ENCODE measurements at places on chromosomes 2 and 18. TPM values are rescaled to one million over a fixed set of nuclear protein-coding genes. Genes with fewer than 3 reads are reported as not detected.

GRCh38 chr2:124983595-124983994, 958.5 kb downstream of the CNTNAP5 start:
- H3K27ac ChIP-seq: no peak overlapping the region
- DNase-seq: no peak
- H3K36me3 ChIP-seq: no peaks in the 10 kb centered on the region
- H3K27me3 ChIP-seq: no peaks in the 10 kb centered on the region
- H3K4me1 ChIP-seq: no peaks in the 10 kb centered on the region
- H3K4me3 ChIP-seq: no peak overlapping the region

- no peaks in the 10 kb centered on the region for H3K36me3 ChIP-seq
- no peaks in the 10 kb centered on the region for H3K27me3 ChIP-seq
- peak; percentile 49 for DNase-seq
Observed at GRCh38 chr2:96267159-96267971, 1.3 kb downstream of the CIAO1 start.

- H3K27ac ChIP-seq: no peak overlapping the region
- no peaks in the 10 kb centered on the region for H3K4me1 ChIP-seq
- DNase-seq: no peak
Observed at GRCh38 chr2:100222844-100223243, 80.5 kb upstream of the AFF3 start.

DNA sequence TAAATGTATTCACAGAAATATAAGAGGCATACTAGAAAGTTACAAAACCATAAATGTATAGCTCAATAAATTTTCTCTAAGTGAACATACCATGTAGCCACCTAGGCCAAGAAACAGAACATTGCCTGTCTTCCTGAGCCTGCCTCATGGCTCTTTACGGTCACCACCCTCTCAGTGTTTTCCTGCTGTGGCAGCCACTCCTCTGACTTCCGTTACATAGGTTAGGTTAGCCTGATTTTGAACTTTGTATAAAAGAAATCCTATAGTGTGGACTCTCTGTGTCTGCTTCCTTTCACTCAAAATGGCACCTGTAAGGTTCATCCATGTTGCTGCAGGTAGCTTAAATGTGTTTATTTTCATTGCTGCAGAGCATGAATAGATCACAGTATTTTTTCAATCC, 11.6 kb upstream of the ST3GAL5 start:
- no peaks in the 10 kb centered on the region for H3K4me1 ChIP-seq
- DNase-seq: no peak
- H3K27me3 ChIP-seq: no peaks in the 10 kb centered on the region
- H3K36me3 ChIP-seq: no peaks in the 10 kb centered on the region
- no peak overlapping the region for H3K27ac ChIP-seq

- no peaks in the 10 kb centered on the region for H3K36me3 ChIP-seq
- no peaks in the 10 kb centered on the region for H3K4me1 ChIP-seq
- no peak for DNase-seq
- H3K4me3 ChIP-seq: no peak overlapping the region
Observed at GRCh38 chr18:55886886-55887285, 298.9 kb upstream of the TCF4 start.

GRCh38 chr2:3107567-3107966, 270.1 kb downstream of the EIPR1 start:
- no peak overlapping the region for H3K4me3 ChIP-seq
- no peak overlapping the region for H3K27ac ChIP-seq

DNA sequence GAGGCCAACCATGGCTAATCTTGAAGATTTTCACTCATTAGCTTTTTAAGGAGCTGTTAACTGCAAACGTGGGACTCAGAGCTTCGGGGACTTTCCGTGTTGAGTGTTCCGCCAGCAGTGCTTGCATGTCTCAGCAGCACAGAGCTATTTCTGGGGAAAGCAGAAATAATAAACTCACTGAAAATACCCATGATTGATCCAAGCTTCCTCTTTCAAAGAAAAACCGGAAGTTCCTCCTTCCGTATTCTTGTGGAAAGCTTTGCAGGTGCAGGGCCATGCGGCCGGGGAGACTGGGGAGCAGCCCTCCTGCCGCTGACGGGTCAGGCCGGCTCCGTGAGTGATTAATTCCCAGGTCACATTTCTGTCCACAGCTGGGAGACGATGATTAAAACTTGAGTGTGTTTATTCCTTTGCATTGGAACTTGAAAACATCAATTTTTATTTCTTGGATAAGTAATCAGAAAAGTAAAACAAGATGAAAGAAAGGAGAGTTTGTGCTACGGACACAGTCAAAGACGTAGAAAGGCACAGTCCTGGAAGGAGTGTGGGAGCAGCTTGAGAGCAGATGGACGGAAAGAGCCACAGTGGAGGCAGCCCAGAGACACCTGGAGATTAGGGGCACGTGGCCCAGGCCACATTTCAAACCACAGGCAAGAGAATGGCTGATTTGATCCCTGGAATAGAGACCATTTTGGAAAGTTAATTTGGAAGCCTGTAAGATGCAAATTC, 54.2 kb upstream of the CTDP1 start:
- H3K36me3 ChIP-seq: no peaks in the 10 kb centered on the region
- peak; percentile 17 for DNase-seq
- H3K4me3 ChIP-seq: no peak overlapping the region
- no peaks in the 10 kb centered on the region for H3K27me3 ChIP-seq
- no peak overlapping the region for H3K27ac ChIP-seq

DNA sequence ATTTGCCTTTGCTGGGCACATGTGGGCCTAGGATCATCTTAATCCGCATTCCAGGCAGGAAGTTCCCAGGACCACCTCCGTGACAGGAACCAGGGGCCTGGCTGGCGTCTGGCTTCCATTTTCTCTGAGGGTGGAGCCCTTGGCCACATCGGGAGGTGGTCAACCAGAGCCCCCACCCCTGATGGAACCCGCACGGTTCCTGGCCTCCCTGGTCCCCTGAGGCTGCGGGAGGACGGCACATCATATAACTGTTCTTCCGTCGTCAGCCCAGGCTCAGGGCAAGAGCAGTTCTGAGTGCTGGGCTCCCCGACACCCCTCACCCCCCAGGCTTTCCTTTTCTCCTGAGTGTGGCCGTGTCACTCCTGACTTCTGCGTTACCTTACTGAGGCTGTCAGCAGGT, 13.5 kb downstream of the ESPNL start:
- H3K4me3 ChIP-seq: no peak overlapping the region
- no peaks in the 10 kb centered on the region for H3K36me3 ChIP-seq
- no peaks in the 10 kb centered on the region for H3K27me3 ChIP-seq
- H3K27ac ChIP-seq: no peak overlapping the region
- DNase-seq: no peak
- peaks cover 3% of the 10 kb centered on the region for H3K4me1 ChIP-seq

DNA sequence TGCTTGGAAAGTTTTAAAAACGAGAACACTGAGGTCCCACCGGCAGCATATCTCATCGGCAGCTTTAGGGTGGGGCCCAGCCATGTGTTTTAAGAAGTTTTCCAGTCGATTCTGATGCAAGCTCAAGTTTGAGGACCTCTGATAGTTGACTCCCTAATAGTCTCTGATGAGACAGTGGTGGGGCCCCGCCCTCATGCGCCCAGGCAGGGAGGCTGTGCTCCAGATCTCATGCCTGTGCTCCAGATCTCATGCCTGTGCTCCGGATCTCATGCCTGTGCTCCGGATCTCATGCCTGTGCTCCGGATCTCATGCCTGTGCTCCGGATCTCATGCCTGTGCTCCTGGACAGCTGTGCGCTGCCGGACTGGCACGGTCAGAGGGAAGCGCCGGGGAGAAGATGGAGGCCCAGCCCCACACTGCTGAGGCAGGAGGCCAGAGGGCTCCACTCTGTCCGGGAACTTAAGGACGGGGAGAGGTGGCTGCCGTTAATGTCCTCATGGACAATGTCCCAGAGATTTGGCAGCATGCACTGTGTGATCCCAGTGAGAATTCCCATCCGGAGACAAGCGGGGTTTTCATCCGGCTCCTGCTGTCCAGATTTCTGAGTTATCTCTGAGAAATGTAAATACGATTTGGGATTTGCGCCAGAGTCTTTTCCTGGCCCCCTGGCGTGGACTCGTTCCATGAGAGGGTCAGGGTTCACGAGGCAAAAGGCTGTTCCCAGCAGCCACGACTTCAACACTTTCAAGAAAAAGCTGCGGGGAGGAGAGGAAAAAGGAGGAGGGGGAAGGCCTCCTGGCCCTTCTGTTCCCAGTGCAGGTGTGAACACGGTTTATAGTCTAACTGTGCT, 9.4 kb upstream of the COLEC11 start:
- peaks cover 11% of the 10 kb centered on the region for H3K4me1 ChIP-seq
- H3K27me3 ChIP-seq: no peaks in the 10 kb centered on the region
- peak overlapping the region; percentile 79 for H3K27ac ChIP-seq

DNA sequence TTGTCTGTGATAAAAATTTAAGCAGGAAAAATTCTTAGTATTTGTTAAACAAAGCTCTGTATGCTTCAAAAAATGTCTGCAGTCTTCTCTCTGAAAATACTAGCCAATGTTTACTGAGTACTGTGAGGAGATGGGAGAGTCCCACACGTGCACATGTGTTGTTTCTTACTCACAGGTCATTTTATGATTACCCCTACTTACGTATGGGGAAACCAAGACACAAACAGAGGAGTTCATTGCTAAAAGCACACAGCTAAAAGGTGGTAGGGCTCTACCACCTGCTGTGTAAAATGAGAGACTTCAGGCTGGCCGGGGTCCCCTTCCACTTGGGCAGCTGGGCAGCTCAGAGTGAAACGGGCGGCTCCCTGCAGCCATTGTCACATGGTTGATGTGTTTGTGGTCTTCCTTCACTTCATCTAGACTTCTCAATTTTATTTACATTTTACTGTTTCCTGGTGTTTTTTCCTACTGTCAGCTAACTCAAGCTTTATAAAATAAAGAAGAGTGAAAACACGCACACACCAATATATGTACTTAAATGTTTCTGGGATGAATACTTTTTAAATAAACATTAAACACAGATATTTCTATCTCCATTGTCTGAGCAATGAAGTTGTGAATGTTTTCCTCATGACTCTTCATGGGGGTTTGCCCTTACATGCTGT, 71.2 kb downstream of the MBP start:
- H3K4me1 ChIP-seq: peaks cover 51% of the 10 kb centered on the region
- H3K27me3 ChIP-seq: no peaks in the 10 kb centered on the region
- no peak for DNase-seq
- H3K27ac ChIP-seq: peak overlapping the region; percentile 74
- no peaks in the 10 kb centered on the region for H3K36me3 ChIP-seq

DNA sequence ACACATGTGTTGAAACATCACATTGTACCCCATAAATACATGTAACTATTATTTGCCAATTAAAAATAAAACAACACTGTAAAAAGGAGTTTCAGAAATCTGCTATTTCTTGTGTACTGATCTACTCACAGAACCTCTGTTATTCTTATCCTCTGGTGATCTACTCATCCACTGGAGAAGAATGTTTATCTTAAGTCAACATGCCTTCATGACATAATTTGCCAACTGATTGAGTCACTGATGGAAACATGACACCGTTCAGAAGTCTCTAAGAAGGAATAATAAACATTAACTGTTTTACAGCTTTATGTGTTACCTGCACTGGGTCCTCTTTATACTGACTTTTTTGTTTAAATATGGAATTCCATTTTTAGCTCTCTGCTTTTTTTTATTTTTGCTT, 555.2 kb downstream of the DCDC2C start:
- no peak for DNase-seq
- no peaks in the 10 kb centered on the region for H3K27me3 ChIP-seq
- no peak overlapping the region for H3K4me3 ChIP-seq
- no peaks in the 10 kb centered on the region for H3K36me3 ChIP-seq
- no peaks in the 10 kb centered on the region for H3K4me1 ChIP-seq

- H3K27ac ChIP-seq: no peak overlapping the region
- H3K4me1 ChIP-seq: peaks cover 8% of the 10 kb centered on the region
- no peak for DNase-seq
- no peaks in the 10 kb centered on the region for H3K27me3 ChIP-seq
- H3K36me3 ChIP-seq: no peaks in the 10 kb centered on the region
Observed at GRCh38 chr2:64540615-64541014, 16.5 kb downstream of the AFTPH start.

- DNase-seq: no peak
- H3K4me1 ChIP-seq: no peaks in the 10 kb centered on the region
- H3K4me3 ChIP-seq: no peak overlapping the region
- no peaks in the 10 kb centered on the region for H3K27me3 ChIP-seq
- H3K36me3 ChIP-seq: no peaks in the 10 kb centered on the region
Observed at GRCh38 chr2:208657468-208657867, 250.9 kb downstream of the PTH2R start.

- H3K4me1 ChIP-seq: no peaks in the 10 kb centered on the region
- no peak overlapping the region for H3K4me3 ChIP-seq
- no peak overlapping the region for H3K27ac ChIP-seq
- H3K36me3 ChIP-seq: no peaks in the 10 kb centered on the region
- no peak for DNase-seq
Observed at GRCh38 chr18:61955644-61956043, 62.8 kb upstream of the RNF152 start.

- DNase-seq: no peak
- peaks cover 60% of the 10 kb centered on the region for H3K27me3 ChIP-seq
- H3K36me3 ChIP-seq: no peaks in the 10 kb centered on the region
- H3K4me3 ChIP-seq: no peak overlapping the region
- peaks cover 24% of the 10 kb centered on the region for H3K4me1 ChIP-seq
Observed at GRCh38 chr2:231923010-231923344, 3.2 kb downstream of the NPPC start.

GRCh38 chr18:40413160-40413559, 1541.9 kb upstream of the PIK3C3 start:
- H3K4me1 ChIP-seq: no peaks in the 10 kb centered on the region
- H3K36me3 ChIP-seq: no peaks in the 10 kb centered on the region
- H3K27ac ChIP-seq: no peak overlapping the region
- no peaks in the 10 kb centered on the region for H3K27me3 ChIP-seq

DNA sequence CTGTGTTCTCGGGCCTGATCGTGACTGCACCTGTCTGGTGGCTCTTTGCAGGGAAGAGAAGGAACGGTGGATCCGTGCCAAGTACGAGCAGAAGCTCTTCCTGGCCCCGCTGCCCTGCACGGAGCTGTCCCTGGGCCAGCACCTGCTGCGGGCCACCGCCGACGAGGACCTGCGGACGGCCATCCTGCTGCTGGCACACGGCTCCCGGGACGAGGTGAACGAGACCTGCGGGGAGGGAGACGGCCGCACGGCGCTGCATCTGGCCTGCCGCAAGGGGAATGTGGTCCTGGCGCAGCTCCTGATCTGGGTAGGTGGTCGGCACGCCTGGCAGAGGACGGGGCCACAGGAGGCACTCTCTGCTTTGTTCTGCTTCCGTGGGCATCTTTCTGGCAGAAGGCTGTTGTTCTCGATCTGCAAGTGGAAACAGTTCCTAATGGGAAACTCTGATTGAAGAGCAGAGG, 48.0 kb downstream of the GBX2 start:
- no peak overlapping the region for H3K27ac ChIP-seq
- no peaks in the 10 kb centered on the region for H3K36me3 ChIP-seq
- DNase-seq: no peak
- H3K4me1 ChIP-seq: no peaks in the 10 kb centered on the region

GRCh38 chr2:234446404-234447076, 50.3 kb downstream of the ARL4C start:
- H3K4me3 ChIP-seq: no peak overlapping the region
- peak overlapping the region; percentile 66 for H3K27ac ChIP-seq
- DNase-seq: peak; percentile 71
- H3K27me3 ChIP-seq: no peaks in the 10 kb centered on the region

GRCh38 chr18:46426021-46426678, 230.9 kb downstream of the LOXHD1 start:
- no peak overlapping the region for H3K27ac ChIP-seq
- no peaks in the 10 kb centered on the region for H3K27me3 ChIP-seq
- no peaks in the 10 kb centered on the region for H3K36me3 ChIP-seq
- H3K4me3 ChIP-seq: no peak overlapping the region
- no peak for DNase-seq

The DNPEP gene
- 84.8 TPM for total RNA-seq

The CCDC68 gene
- 24.9 TPM for total RNA-seq

The ZNF804A gene
- 0.16 TPM for total RNA-seq

The NEU4 gene
- total RNA-seq: 77.0 TPM

The TCF23 gene
- total RNA-seq: not detected

The BCL2 gene
- 30.5 TPM for total RNA-seq

The KHK gene
- total RNA-seq: 2.8 TPM

Data from transverse colon (tissue), 4 donors.